Left renal pelvis (tissue), 4 donors: ENCODE measurements at places on chromosomes 3 and 15.

DNA sequence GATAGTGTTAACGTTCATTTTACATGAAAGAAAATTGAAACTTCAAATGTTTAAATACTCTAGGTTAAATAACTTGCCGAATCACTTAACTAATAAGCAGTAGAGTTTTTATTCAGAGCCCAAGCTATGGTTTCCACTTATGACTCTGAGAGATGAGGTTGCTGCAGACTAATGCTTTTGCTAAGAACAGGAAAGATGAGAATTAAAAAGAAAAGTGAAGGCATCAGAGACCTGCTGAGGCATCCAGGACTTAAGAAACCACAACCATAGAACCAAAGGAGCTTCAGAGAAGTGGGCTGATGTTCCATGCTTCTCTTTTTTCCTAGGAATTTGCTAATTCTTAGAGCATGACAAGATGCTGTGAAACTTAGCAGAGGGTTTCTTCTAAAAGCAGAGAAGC, 9.5 kb downstream of the HMG20A start:
- no peak for DNase-seq

- no peak for DNase-seq
These were observed 100.1 kb downstream of the TPRA1 start for GRCh38 chr3:127490271-127491023.

DNA sequence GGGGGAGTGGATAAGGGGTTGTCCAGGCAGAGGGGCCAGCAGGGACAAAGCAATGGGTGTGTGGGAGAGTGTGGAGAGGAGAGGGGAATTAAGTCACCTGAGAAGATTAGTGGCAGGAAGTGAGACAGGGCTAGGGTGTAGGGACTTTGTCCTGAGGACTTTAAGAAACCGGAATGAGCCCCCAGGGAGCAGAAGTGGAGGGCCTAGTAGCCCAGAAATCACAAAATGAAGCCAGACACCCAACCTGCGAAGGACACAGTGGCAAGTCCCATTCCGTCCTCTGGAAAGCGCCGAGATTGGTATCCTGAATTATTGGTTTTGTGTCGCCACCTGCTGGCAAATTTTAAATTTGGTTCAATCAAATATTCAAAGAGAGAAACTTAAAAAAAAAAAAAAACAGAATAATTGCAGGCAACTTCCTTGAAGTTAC, 78.0 kb upstream of the SLC25A36 start:
- peak; percentile 46 for DNase-seq

DNA sequence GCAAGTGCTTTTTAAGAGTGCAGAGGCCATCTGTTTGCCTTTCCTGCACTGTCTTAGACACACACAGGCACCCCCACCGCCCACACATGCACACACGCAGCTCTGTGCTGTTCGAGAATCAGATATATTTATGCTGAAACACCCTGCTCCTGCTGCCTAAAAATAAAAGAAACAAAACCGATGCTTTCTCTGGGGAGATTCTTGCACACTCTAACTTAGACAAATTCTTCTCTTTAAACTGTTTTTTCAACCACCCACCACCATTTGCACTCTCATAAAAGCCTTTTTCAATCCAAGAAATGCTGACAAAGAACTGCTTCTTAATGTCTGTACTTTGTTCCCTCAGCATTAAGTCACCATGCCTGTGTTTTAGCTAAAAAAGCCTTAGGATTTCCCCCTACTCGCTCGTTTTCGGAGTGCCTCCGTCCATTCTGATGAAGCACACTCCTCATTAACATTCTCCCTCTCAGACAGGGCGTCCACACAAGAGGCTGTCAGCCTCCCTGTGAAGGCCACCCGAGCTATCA, 26.2 kb downstream of the SLC12A8 start:
- DNase-seq = no peak

DNA sequence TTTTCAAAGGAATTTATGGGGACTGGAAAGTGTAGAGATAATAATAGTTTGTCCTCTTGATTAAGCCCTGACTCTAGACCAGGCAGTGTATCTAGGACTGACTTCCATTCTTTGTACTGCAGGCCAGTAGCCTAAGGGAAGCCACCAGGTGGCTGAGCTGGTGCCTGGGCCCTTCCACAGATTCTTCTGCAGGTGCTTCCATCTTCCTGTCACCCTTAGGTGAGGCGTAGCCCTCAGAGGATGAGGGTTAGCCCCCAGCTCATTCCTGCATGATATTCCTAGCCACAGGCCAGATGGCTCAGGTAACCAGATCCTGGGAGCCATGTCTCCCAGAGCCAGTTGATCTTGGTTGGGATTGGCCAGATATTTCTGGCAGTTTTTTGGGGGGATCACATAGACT, 169.0 kb upstream of the IL12A start:
- no peak for DNase-seq

DNA sequence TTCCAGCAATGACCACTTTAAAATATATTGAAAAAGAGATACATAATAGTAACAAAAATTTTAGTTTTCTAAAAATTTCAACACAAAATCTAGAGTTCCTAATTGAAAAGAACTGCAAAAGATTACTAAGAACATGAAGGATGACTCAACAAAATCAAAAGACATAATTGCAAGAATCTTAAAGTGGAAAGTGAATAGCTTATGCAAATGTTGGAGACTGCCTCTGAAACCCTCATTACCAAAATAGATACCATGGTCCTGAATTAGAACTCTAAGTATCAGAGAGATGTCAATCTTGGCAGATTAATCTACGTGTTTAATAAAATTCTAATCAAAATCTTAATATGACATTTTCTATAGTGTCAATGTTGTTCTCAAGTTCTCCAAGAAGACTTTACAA, 60.7 kb upstream of the SGO1 start:
- no peak for DNase-seq

GRCh38 chr15:48440084-48440483, 108.9 kb downstream of the DUT start:
- DNase-seq = no peak

- DNase-seq = no peak
These were observed 69.7 kb upstream of the TPM1 start for GRCh38 chr15:62972814-62973213.

DNA sequence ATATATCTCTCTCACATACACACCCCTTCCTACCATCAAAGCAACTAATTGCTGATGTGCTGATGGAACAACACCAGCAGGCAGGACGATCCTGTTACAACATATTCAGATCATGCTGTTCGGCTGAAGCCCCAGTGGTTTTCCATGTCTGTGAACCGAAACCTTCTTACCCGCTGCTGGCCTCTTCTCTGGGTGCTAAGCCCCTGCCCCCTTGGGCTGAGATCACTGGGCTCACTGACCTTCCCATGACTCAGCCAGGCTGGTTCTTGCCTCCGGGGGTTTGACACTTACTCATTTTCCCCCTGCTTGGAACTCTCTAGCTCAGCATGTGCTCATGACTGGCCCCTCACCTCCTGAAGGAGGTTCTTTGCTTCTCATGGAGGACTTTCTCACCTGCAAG, 122.0 kb upstream of the RGMA start:
- no peak for DNase-seq

- no peak for DNase-seq
These were observed 225.0 kb downstream of the EPHA3 start for GRCh38 chr3:89332386-89332785.

- DNase-seq = no peak
These were observed 155.4 kb downstream of the ADAMTS17 start for GRCh38 chr15:100186366-100186765.

GRCh38 chr15:101426761-101427333, 62.7 kb downstream of the PCSK6 start:
- DNase-seq = no peak

- DNase-seq = no peak
These were observed 14.8 kb downstream of the TNK2 start for GRCh38 chr3:195893516-195893915.

DNA sequence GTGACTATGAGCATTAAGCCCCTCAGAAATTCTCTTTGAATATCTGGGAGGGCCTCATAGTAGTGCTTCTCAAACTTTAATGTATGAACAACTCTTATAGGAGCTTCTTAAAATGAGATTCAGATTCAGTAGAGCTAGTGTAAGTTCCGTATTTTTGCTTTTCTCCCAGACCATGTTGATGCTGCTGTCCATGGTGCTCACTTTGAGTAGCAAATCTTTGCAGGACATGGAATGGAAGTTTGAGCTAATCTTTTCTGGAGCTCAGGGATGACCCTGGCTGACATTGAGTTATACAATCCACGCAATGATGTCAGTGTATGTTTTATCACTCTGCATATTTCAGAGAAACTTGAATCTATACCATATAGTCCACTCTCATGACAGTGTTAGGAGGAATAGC, 134.2 kb downstream of the OTOL1 start:
- DNase-seq = no peak

- DNase-seq = no peak
These were observed 72.1 kb downstream of the RFTN1 start for GRCh38 chr3:16441371-16441875.

DNA sequence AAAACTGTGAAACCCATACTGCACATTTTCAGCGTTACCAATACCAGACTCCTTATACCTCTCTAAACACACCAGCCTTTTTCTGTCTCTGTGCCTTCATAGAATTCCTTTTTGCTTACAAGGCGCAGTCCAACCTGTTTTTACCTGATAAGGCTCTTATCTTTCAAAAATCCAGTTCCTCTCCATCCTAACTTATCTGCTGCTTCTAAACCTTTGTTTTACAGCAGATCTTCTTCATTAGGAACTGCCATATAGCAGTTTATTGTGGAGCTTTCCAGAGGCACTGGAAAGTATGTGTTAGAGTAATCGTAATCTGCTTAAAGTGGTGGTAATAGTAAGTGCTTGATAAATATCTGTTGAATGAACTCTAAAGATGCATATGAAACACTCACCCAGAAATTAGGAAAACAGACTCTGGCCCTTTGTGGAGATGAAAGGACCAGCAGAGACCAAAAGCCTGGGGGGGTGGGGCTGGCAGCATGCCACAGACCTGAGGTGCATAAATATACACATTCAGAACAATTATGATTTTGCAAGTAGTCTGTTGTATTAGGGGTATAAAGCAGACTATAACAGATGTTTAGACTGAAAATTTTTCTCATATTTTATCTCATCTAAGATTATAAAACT, 29.3 kb downstream of the PPP2R3A start:
- DNase-seq = no peak

DNA sequence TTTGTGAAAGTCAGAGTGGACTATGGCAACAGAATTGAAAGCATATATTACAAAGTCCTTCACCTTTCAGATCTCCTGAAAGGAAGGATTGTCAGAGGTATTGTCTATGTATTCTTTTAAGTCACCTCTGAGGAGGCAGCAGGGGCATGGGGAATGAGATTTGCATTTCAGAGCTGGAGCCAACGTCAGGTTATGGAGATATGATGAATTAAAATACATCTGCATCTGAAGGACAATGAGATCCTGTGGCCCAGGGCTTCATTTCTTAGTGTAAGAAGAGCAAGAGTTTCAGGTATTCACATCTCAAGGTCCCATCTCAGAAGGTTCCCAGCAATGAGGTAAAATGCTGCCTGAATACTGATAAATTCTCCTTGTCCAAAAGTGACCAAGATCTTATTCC, 695.8 kb downstream of the TUSC7 start:
- no peak for DNase-seq

GRCh38 chr15:28899061-28899738, 13.4 kb downstream of the APBA2 start:
- DNase-seq = no peak

DNA sequence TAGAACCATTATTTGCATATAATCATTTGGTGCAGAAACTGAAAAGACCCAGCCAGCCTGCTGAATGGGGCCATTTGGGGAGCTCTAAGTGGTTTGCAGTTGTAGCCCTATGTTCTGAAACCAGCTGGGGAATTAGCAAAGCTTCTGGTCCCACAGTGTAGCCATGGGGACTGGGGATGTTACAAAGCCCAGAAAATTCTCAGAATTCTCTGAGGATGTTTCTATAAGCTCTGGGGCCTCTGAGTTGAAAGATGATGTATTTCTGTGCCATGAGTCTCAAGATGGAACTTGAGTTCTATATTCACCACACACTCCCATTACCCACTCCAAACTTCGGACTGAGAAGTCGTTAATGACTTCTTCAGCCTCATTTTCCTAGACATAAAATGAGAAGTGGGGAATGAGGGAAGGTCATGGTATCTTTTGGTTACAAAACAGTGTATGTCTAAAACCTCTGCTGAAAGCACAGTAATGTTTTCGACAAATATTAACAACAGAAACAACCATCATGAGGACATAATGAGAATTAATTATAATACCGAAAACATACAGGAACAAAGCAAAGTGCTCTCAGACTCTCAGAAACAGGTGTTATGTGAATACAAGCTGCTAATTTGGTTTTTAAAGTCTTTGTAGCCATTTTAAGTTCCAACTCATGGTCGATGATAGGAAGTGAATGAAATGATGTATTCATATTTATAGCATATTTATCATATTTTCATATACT, 89.4 kb downstream of the RFTN1 start:
- no peak for DNase-seq

GRCh38 chr3:57484563-57484962, 59.6 kb downstream of the DNAH12 start:
- DNase-seq = no peak

DNA sequence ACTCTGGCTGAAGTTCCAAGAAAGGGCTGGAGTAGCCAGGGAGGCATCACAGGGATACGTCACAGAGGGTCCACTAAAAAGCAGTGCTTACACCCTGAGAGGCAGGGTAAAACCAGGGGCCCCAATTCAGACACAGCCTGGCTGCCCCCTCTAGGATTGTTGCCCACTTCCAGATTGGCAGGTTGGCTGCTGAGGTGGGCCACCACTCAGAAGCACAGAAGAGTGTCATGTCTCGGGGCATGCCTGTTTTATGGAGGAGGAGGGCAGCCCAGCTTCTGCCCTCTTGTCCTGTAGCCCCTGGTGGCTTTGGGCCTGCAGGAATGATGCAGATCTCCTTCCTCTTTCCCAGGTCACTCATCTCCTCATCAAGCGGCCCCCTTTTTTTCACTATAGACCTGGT, 24.0 kb downstream of the NOX5 start:
- DNase-seq = no peak

DNA sequence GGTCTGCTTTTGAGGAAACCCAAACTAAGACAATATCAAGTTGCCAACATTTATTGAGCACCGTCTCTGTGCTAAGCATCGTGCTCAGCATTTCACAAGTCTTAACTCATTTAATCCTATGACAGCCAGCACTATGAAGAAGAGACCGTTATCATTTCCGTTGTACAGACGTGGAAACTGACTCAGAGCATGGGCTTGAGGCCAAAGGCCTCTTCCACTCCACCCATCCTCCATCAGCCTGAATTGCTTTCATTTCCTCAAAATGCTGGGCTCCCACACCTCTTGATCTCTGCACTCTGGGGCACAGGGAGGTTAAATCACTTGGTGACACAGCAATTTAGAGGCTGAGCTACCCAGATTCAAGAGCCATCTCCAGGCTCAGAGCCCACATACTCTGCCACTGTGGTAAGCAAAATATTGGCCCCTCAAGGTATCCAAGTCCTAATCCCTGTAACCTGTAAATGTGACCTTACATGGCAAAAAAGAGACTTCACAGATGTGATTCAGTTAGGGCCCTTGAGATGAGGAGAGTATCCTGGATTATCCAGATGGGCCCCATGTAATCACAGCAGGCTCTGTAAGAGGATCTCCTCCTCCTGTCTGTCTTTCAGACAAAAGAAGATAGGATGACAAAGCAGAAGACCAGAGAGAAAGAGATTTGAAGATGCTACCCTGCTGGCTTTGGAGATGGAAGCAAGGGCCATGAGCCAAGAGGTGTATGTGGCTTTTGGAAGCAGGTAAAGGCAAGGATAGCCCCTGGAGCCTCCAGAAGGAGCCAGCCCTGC, 24.3 kb upstream of the FLNB start:
- no peak for DNase-seq

GRCh38 chr3:81581966-81582599, 179.4 kb downstream of the GBE1 start:
- no peak for DNase-seq
